ENCODE measurements at places on chromosomes 3 and 15.

GRCh38 chr3:180802837-180803236 is 109.6 kb upstream of the FXR1 start:
- DNase-seq: no peak

GRCh38 chr15:68791431-68792283 is 29.0 kb downstream of the ANP32A start:
- DNase-seq: no peak

DNA sequence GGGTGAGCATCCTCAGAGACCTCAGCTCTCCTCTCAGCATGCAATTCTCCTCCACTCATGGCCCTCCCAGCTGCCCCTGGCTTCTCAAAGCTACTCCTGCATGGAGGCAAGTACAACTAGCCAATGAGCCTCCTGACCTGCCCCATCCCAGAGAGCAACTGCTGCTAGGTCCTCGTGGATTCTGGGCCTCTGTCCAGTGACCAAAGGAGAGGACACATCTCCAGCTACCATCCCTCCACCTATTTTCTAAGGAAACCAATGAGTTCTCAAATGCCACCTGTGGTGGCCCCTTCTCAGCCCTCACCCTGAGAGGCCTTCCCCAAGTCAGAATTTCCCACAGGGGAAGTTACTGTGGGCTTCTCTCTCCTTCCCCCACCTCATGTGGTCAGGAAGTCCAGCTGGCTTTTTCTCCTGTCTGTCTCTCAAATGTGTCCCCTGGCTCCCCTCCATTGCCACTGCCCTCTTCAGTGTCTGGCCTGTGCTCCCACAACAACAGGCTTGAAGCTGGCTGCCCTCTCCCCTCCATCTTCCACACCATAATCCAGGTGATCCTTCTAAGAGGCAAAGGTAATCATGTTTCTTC is 43.0 kb downstream of the LIPC start:
- DNase-seq: no peak

DNA sequence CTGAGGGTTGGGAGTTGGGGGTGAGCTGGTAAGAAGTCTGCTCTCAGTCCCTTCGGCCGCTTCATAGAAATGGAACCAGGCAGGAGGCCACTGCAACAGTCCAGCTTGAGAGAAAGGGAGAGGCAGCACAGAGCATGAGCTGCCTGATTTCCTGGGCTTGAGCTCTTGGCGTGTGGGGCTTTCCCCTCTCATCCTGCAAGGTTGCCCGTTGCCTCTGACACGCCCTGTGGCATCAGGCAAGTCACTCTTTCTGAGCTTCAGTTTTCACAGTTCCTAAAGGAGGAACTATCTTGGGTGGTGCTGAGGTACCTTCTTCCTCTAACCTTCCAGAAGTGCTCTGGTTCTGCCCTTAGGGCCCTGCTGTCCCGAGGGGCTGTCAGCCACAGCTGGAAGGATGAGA is 4.9 kb downstream of the MESP2 start:
- DNase-seq: no peak

DNA sequence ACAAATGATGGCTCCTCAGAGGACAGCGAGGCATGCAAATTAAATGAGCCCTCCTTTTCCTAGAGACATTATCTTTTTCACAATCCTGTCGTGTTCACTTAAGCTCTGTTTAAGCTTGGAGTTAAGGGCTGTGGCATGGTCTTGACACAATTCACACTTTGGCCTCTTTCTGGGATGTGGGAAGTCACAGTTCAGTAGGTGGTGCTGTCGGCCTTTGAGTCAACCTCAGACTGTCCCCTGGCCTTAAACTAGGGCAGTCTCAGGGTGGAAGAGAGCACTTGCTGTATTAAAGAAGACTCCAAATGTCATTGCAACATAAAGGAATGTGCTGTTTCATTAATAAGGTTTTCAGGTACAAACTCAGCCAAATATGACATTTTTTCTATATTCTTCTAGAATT is 351.0 kb downstream of the MCTP2 start:
- no peak for DNase-seq

GRCh38 chr3:69199942-69200341 is 77.5 kb upstream of the LMOD3 start:
- DNase-seq: no peak

GRCh38 chr3:146093896-146094295 is 67.1 kb downstream of the PLOD2 start:
- DNase-seq: no peak

- DNase-seq: no peak
These were observed 139.9 kb downstream of the PLCH1 start for GRCh38 chr3:155604967-155605366.

- no peak for DNase-seq
These were observed 274.5 kb upstream of the C2CD4B start for GRCh38 chr15:62439543-62440016.

DNA sequence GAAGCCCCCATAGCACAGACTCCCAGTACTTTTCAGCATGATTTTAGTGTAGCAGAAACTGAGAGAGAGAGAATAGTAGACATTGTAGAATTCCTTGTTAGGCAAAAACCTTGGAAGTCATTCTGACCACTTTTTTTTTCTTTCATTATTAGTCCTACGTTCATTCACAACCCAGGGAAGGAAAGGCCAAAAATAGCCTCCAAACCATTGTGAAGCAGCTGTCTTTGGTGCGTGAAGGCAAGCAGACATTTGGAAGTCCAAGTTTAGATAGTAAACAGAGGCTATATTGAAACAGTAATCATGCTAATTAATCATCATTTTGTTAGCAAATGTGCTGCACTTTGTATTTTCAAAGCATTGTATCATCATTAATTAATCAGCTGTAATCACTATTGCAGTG is 34.5 kb downstream of the CCDC54 start:
- no peak for DNase-seq

DNA sequence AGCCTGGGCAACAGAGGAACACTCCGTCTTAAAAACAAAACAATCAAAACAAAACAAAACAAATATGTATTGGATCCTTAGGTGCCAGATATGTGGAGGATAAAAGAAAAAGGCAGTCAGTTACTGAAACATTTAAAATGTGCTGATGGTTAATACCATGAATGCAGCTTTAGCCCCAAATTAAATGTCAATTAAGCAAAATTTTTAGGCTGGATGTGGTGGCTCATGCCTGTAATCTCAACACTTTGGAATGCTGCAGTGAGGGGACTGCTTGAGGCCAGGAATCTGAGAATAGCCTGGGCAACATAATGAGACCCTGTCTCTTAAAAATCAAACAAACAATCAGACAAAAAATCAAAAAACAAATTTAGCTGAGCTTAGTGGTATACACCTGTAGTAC is 8.5 kb upstream of the CHMP2B start:
- no peak for DNase-seq

- no peak for DNase-seq
These were observed 97.1 kb upstream of the TNFAIP8L3 start for GRCh38 chr15:51191766-51192165.

DNA sequence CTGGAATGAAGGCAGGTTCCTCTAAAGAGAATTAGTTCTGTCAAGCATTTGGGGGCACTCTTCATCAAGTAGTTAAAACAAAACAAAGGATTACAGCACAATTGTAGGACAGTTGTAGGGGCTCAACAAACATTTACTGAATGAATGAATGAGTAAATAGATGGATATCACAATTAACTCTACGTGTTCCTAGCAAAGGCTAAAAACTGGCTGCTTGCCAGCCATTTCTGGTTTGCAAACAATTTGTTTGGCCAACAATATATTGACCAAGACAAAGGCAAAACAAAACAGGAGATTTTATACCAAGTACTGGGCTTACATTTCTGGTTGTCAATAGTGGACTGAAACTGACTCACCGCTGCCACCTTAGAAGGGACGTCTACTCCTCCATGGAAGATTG is 116.8 kb downstream of the ZNF280D start:
- DNase-seq: no peak

GRCh38 chr3:78424656-78425055 is 1343.1 kb downstream of the ROBO1 start:
- DNase-seq: no peak

DNA sequence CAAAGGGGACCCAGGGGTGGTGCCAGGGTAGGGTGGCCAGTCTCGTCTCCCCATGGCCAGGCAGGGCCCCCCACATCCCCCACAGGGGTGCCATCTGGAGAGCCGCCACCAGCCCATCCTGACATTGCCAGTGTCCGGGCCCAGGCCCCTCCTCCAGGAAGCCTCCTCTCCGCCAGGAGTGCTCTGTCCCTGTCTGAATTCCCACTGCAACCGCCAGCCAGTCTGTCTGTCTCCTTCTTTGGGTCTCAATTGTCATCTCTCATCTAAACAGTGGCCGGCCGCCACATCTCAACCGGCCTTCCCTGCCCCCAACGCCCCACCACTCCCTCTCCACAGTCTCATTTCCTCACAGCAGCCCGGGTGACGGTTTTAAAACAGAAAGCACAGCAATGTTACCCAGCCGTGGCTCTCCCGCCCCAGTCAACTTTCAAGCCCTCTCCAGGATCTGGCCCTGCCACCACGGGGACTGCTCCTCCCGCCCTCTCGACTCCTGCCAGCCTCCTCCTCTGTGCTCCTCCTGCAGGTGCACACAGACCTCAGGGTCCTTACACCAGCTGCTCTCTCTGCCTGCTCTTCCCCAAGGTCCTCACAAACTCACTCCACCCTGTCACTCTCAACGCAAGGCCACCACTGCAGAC is 57.0 kb downstream of the IQSEC1 start:
- DNase-seq: no peak

DNA sequence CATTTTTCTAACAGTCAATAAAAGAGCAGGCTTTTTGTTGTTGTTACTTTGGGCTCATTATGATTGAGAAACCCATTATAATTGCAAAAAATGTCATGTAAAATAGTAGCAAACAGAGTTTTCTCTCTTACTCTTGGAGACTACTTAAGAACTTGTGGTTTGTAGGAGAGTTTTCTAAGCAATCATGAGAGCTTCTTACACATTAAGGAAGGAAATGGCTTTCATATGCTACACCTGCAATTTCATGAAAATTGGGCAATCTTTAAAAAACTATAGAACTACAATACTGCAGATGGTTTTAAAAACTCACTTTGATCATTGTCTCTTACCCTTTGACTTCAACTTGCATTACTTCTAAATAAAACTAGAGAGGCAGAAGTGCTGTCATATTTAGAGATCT is 701.8 kb downstream of the ZPLD1 start:
- DNase-seq: no peak

DNA sequence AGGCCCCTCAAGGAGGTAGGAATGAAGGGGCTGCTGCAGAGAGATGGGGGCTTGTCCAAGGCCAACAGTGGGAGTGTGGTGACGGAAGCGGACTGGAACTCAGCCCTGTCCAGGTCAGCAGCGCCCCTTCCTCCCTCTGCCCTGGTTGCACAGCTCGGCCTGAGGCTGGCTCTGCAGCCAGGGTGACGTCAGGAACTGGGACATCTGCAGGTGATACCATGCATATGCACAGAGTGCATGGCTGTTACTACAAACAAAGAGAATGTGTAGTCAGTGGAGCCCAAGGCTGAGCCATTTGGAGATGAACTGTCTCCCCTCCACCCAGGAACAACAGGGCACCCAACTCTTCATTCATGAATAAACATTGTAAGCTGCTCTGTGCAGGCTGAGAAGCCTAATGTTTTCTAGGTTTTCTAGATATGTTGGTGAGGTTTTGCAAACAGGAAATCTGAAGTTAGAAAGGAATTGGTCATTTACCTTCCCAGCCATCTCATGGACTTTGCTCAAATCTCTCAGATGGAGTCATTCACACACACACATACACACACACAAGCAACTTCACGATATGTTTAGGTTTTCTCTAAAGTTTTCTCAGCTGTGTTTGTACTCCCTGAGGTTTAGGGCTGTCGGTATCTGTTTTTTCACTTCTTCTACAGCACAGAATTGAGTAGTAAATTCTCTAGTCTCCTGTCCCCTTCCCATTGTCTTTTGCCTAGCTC is 117.2 kb downstream of the TLE3 start:
- DNase-seq: no peak

GRCh38 chr3:115851571-115851970 is 228.3 kb downstream of the GAP43 start:
- no peak for DNase-seq

DNA sequence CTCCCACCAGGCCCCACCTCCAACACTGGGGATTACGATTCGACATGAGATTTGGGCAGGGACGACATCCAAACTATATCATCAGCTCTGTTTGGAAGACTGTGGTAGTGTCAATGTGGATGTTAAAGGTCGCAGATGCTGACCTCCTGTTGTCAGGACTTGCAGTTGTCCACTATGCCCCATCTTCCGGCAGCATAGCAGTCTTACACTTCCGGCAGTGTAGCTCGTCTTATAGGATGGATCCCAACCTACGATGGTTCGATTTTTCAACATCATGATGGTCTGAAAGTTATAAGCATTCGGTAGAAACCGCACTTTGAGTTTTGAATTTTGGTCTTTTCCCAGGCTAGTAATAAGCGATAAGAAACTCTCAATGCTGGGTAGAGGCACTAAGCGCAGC is 20.6 kb downstream of the CLRN1 start:
- no peak for DNase-seq

DNA sequence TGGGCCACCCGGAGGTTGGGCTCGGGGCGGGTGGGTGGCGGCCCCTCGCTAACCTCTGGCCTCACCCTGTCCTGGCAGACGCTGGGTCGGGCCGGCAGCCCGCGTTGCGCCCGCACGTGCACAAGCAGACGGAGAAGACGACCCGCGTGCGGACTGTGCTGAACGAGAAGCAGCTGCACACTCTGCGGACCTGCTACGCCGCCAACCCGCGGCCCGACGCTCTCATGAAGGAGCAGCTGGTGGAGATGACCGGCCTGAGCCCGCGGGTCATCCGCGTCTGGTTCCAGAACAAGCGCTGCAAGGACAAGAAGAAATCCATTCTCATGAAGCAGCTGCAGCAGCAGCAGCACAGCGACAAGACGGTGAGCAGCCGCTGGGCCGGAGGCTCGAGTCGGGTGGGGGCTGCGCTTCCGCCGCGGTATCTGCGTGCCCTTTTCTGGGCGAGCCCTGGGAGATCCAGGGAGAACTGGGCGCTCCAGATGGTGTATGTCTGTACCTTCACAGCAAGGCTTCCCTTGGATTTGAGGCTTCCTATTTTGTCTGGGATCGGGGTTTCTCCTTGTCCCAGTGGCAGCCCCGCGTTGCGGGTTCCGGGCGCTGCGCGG is 3.7 kb downstream of the ISL2 start:
- DNase-seq: no peak

DNA sequence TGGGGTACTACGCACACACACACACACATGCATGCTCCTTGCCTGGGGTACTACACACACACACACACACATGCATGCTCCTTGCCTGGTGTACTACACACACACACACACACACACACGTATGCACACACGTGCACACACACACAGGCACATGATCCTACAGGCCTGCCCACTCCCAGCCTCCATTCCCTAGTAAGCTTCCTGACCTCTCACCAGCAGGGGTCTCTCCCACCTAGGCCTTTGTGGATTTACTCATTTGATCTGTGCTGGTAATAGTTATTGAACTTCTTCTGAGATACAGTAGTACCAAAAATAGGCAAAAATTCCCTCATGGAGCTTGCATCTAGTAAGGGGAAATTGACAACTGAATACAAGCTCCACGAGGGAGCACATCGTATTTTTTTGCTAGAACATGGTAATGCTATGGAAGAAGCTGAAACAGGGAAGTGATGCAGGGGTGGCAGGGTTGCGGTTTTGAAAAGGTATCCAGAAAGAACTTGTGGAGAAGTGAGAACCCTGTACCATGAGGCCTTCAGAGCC is 19.1 kb downstream of the TTC21A start:
- no peak for DNase-seq

GRCh38 chr3:158731938-158732855 is at the start of gene RARRES1:
RARRES1 (minus strand) TSS chr3:158732457; CDS start chr3:158732415, 42 bp downstream.
- DNase-seq: no peak

Data from H54 (cell line).